Activated naive CD8-positive, alpha-beta T cell treated with anti-CD3 and anti-CD28 coated beads for 36 hours (primary cell): ENCODE measurements at places on chromosomes 6 and 20.

GRCh38 chr20:37274851-37275524 is 13.4 kb upstream of the GHRH start:
- DNase-seq = no peak

GRCh38 chr20:55174172-55174571 is 698.8 kb downstream of the DOK5 start:
- no peak for DNase-seq

GRCh38 chr6:158332237-158332636 is 20.0 kb downstream of the TULP4 start:
- no peak for DNase-seq

- DNase-seq = no peak
These were observed 18.4 kb downstream of the SCP2D1 start for GRCh38 chr20:18831830-18832499.

DNA sequence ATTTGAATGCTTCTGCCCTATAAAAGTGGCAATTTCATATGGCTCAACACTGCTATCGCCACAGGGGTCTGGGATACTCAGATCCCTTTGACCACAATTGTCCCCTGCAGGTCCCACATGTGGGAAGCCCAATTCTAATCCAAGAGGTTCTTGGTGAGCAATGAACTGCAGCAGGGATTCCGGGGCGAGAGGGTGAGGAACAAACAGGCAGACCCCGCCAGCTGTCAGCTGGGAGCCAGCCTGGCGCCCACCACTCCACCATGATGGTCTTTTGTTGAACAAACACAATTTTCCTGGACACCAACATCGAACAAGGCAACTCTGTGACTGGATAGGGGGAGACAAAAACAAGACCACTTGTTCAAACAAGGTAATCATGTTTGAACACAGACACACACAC is 80.5 kb downstream of the TMEM242 start:
- no peak for DNase-seq

- DNase-seq = no peak
These were observed 5.9 kb downstream of the WASF1 start for GRCh38 chr6:110173506-110174132.

DNA sequence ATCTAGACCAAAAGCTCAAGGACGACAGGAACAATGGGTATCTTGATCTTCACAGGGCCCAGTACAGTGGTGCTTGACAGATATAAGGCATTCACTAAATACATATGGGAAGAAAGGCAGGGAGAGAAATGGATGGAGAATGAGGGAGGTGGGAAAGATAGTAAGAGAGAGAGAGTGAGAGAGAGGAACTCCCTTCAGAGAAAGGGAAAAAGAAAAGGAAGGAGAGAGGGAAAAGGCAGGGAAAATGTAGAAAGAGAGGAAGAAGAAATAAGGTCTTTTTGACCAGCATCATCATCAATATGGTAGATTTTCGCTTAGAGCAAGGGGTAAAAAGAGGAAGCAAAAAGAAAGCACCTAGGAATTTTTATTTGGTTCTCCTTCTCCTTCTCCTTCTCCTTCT is 760 bp upstream of the ANKRD66 start:
- no peak for DNase-seq
